ENCODE measurements at places on chromosomes 11 and 22.
A peak's percentile ranks its signal among the peaks of the same experiment; 100 is the strongest.

- no peak for DNase-seq
Observed at GRCh38 chr11:116842909-116843308, 5.5 kb upstream of the APOA1 start.

GRCh38 chr11:46308631-46309419, 31.4 kb downstream of the CREB3L1 start:
- DNase-seq, result no peak

GRCh38 chr22:37440875-37441274, 13.6 kb upstream of the ELFN2 start:
- no peak for DNase-seq

DNA sequence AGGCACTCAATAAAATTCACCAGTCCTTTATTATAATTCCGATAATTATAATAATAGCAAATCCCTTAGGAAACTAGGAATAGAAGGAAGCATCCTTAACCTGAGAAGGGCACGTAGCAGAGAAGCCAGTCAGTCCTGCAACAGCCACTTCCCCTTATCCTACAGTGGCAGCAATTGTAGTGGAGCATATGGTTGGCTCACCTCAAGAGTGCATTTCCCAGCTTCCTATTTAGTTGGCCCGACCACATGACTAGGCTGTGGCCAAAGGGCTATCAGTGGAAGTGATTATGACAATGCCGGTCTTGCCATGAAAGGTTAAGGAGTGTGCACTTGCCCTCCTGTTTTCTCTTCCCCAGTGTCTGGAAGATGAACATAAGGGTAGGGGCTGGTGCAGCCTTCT, 27.0 kb downstream of the TESMIN start:
- DNase-seq, result no peak

GRCh38 chr11:8699903-8700302, 17.3 kb downstream of the RPL27A start:
- no peak for DNase-seq

- DNase-seq, result no peak
Observed at GRCh38 chr11:47329431-47329986, 23.0 kb downstream of the MYBPC3 start.

DNA sequence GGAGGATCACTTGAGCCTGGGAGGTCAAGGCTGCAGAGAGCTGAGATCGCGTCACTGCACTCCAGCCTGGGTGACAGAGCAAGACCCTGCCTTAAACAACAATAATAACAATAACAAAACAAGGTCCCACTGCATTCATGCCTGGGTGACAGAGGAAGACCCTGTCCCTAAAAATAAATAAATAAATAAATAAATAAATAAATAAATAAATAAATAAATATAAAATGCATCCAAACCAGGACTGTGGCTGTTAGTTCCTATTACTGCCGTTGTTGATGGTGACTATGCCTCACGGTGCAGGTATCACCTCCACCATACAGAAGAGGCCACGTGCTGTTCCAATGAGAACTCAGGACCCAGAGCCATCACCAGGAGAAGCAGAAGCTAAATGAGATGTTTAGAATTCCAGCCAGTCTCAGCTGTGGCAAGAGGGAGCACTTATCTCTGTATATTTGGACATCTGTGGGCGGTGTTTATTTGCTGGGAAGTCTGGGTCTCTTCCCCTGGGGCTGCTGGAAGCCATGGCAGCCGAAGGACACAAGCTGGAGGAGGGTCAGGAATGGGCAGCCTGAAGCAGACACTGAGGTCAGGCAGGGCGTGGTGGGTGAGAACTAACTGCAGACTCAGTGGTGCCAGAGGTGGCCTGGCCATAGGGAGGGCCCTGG, 21.6 kb downstream of the C11orf86 start:
- no peak for DNase-seq

DNA sequence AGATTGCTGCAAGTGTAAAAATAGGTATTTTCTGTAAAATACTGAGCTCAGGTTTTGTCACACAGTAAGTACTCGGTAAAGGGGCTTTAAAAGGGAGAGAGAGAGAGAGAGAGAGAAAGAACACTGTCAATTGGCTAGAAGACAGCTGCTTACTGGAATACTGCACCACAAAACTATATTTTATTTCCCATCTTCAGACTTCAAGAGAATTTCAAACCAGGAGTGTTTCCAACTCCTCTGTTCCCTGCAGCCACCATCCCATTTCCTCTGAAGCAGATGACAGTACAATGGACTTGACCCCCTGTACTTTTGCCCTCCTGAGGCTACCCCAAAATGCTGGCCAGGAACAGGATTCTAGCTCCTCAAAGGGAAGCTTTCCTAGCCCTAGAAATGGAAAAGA, 89.7 kb downstream of the RELT start:
- no peak for DNase-seq

GRCh38 chr11:65806979-65807378, 20.1 kb downstream of the OVOL1 start:
- DNase-seq, result no peak

DNA sequence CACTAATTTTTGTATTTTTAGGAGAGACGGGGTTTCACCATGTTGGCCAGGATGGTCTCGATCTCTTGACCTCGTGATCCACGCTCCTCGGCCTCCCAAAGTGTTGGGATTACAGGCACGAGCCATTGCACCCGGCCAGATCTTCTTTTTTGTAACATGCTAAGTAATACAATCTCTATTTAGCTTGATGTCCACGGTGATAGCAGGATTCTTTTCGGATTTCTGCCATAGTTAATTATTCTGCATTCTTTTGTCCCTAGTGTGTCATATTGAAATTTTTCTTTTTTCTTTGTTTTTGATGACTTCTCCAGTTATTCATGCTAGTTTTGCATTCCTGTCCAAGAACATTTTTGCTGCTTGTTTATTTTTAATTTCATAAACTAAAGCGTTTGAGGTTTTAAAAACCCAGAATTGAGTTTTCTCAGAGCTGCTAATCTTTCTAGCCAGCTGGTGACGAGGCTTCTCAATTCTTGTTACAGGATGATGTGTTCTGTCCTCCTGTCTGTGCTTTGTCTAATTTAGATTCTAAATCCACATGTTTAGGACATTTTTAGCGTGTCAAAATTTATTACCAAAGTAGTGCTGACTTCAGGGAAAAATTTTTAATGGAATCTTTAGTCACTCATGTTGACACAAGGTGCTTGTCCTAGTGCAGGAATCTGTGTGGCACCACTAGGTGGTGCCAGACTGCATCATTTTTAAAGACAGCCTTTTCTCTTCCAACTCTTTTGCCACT, 21.8 kb downstream of the NF2 start:
- peak; percentile 24 for DNase-seq

GRCh38 chr11:94895971-94896370, 77.4 kb downstream of the CWC15 start:
- DNase-seq, result no peak

GRCh38 chr11:87101956-87102580, 64.3 kb downstream of the TMEM135 start:
- no peak for DNase-seq

- DNase-seq, result no peak
Observed at GRCh38 chr11:12818333-12819015, 144.3 kb downstream of the TEAD1 start.

DNA sequence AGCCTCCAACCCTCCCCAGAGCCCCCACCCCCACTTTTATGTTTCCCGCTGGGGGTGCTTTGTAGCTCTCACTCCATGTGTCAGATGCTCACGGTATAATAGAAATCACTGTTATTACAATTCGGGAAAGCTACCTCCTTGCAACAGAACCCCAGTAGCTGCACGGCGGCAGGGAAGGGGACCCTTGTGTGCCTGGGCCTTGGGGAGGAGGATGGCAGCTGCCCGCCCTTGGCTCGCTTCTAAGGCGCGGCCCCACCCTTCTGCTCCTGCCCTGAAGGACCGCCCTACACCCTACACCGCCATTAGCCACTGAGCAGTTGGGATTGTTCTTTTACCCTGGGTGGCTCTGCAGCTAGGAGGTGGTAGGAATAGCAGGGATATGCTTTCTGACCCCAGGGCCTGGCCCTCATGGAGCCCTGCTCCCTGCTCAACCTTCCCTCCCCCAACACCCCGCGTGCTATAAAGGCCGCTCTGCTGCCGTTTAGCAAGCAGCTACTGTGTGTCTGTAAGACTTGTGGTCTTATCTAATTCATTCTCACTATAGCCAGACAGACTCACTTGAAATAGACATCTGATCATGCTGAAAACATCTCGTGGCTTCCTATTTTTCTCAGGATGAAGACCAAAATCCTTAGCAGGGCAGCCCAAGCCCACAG, 219.7 kb downstream of the CEP164 start:
- no peak for DNase-seq

DNA sequence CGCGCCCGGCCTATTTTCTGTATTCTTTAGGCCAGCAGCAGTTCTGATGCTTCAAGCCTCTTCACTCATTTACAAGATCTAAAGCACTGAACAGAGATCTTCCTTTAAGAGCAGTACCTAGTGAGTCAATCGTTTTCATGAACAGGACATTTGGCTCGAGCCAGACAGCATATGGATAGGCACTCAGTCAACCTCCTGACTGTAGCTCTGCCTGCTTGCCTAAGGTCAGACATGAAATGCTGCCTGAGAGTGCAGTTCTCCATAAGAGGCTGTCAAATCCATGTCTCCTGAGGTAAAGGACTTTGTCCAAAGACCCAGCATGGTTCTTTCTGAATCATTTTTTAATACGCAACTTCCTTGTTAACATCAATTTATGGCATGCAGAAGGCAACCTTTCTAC, 941.2 kb downstream of the DLG2 start:
- DNase-seq, result no peak

- DNase-seq, result no peak
Observed at GRCh38 chr11:113184498-113184897, 129.9 kb upstream of the TTC12 start.

GRCh38 chr11:128890543-128891368, at the start of gene KCNJ5:
KCNJ5 (plus strand) TSS chr11:128891356; CDS start chr11:128911274, 19,918 bp downstream.
- DNase-seq, result no peak

DNA sequence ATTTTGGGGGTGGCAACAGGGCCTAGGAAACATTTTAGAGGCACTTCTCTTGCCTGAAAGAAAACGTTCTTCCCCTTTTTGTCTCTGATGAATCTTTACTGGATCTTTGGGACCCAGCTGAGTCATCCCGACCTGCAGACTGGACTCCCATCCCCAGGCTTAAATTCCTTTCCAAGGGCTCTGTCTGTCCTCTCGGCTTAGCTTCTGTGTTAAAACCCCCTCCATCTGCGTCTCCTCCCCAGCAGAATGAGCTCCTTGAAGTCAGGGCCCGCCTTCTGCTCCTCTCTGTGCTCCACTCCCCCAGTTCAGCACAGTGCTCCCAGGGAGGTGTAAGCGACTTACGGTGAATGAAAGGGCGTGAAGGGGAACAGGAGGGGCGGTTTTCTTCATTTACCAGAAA, 895 bp upstream of the DAGLA start:
- DNase-seq, result no peak

DNA sequence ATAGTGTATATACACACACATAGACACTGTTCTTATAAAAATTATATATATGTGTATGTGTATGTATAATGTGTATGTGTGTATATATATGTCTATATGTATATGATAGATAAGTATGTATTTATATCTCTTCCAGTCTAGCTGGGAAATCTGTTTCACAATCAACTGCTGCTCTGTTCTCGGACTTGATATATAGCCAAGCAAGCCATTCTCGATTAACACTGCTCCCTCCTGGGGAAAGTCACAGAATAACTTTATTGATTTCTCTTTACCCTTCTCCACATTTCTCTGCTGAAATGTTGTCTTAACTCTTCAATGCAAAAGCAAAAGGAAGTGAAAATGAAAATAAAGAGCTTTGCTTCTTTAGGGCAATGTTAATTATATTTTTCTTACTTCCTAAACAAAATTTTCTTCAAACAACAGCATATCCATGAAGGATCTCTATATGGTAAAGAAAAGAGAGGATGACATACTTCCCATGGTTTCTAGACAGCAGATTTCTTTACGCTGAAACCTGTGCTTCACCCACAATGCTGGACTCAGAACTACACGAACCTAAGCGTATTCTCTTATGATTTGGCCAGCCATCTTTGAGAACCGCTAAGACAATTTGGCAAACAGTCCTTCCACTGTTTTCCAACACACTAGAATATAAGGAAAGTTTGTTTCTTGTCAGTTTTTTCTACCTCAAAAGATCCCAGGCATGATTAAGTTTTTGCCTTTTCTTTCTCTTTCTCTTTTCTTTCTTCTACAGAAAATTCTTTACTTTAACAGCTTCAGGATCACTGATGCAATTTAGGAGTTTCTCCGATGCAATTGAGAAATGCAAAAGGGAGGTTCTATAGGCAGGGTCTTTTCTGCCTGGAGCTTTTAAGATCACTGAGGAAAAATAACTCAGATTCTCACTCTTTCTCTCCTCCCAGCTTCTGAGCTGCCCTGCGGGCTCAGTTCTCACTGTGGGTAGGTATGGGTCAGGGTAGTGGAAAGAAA, 1.9 kb downstream of the BLID start:
- no peak for DNase-seq

- DNase-seq, result no peak
Observed at GRCh38 chr22:20204806-20205205, 54.0 kb upstream of the CCDC188 start.

GRCh38 chr11:117664897-117665296, 132.1 kb downstream of the DSCAML1 start:
- DNase-seq, result no peak

GRCh38 chr11:78841456-78842060, 266.9 kb upstream of the NARS2 start:
- no peak for DNase-seq

GRCh38 chr11:94574193-94574961, 7.2 kb downstream of the PIWIL4 start:
- no peak for DNase-seq

DNA sequence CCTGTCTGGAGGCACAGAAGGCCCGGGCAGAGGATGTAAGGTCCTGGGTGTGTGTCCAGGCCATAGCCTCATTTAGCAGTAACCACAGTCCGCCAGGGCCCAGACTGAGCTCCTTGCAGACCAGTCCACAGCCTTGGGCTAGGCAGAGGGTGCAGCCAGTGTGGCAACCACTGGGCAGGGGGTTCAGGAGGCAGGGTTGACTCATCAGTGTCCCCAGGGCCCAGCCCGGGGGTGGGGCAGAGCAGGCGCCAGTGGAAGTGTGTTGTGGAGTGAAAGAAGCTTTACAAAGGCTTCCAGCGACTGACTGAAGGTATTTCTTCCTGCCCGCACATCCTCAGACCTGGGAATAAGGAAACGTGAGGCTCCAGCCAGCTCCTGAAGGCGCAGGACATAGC, 27.7 kb upstream of the WNT11 start:
- no peak for DNase-seq

DNA sequence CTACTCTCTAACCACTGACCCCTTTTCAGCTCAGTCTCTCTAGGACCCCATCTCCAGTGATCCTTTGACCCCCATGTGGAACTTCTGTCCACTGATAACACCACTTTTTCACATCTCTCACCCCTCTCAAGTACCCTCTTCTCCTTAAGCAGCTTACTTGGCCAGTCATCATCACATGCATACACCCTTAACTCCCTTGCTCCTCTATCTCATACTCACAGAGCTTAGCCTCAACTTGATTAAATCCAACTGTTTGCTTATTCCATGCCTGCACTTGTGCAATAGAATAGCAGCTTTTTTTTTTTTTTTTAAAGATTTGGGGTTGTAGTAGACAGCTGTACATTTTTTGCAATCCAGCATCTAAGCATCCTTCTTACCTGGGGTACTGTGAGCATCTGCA, 22.2 kb downstream of the AQP11 start:
- DNase-seq, result no peak

- no peak for DNase-seq
Observed at GRCh38 chr11:15700456-15700855, 585.7 kb downstream of the INSC start.
